ENCODE measurements at places on chromosomes 1 and 21.

DNA sequence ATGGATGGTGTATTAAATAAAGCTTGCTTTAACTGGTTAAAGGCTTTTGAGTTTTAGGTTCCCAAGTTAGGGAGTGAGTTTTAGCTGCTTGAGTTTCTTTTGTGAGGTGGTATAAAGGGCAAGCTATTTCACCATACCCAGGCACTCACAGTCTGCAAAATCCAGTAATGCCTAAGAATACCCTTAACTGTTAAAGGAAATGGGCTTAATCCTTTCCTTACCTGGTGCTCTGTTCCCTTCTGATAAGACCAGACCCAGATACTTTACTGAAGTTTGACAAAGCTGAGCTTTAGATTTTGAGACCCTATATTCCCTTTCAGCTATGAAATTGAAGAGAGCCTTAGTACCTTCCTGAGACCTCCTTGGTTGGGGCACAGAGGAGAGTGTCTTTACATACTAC lies 30.3 kb downstream of the MSTO1 start:
- no peak for DNase-seq

DNA sequence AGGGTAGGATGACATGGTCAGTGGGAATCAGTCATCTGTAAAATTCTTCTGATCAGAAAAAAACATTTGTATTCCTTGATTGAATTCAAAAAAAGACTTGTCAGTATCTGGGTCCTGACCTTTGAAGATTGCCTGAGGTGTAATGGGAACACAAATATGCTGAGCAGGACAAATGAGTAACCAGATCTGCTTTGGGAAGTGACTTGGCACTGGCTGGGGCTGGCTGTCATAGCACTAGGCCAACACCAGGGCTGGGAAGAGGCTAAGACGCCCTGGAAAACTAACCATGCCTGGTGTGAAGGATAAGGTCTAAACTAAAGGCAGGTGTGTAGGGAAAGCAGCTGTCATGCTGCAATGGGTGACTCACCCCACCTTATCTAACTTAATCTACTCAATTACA lies 452.9 kb upstream of the BEND5 start:
- no peak for DNase-seq

DNA sequence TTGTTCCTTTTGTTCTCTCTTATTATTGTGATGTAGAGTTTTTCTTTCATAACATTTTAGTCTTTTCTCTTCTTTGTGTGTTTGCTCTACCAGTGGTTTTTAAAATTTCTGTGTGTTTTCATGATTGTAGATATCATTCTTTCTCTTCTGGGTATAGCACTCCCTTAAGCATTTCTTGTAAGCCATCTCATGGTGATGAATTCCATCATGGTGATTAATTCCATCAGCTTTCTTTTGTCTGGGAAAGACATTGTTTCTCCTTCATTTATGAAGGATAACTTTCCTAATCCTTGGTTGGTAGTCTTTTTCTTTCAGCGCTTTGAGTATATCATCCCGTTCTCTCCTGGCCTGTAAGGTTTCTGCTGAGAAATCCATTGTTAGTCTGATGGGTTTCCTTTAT lies 22.7 kb downstream of the CD55 start:
- DNase-seq: no peak

DNA sequence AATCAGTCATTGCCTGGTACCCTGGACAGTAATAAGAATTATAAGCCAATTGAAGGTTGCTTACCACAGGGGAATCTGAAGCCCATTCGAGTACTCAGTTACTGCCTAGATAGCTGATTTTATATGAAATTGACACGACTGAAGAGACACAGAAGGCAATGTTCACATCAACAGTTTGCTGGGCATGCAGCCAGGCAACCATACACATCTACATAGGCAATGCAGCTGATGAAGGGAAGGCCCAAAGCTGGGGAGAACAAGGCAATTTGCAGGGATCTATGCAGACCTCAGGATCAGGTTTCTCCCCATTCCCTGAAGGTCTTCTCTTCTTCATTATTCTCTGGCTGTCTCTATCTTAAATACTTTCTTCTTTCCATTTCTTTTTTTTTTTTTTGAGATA lies 448.7 kb downstream of the PTBP2 start:
- no peak for DNase-seq

GRCh38 chr1:234980291-234980644 lies 148.4 kb downstream of the TOMM20 start:
- no peak for DNase-seq

DNA sequence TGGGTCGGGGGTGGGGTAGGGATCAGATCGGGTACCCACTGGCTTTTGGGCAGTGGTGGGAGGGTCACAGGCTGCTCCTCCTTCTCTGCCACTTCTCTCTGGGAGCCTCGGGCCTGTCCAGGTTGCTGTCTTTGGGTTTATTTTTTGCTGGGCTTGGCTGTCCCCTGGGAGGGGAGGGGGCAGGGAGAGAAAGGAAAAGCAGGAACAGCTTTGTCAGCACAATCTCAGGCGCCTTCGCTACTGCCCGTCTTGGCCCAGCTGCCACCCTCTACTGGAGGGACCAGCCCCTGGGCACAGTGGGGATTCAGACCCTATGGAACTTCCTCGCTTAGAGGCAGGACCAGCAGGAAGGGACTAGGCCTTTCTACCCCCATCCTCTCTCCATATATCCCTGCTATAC lies 8.4 kb downstream of the KCNQ4 start:
- no peak for DNase-seq

- DNase-seq: no peak
Measured at GRCh38 chr1:206105464-206105995, 11.7 kb downstream of the AVPR1B start.

DNA sequence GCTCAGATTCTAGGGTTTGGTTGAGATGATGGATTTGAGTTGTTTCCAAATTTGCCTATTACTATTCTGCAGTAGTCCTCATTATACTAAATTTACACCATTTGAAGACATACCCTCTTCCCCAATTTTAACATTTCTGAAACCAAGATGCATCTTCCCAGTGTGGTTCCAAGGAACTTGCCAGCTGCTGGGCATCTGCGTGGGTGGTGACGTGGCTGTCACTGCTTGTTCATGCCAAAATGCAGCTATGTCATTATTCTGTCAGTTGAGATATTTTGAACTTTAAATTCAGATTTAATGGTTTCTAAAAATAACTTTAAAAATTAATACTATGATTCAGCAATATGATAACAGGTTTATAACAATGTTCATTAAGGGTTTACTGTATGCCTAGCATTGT lies 1.2 kb downstream of the ZFP69 start:
- no peak for DNase-seq
